Activated CD4-positive, alpha-beta T cell treated with anti-CD3 and anti-CD28 coated beads, Interleukin-2, amount 50 U/mL, for 4 hours (primary cell): ENCODE measurements at places on chromosomes 7 and 10.

- DNase-seq, result peak; percentile 82
Observed at GRCh38 chr10:5775685-5776084, 37.5 kb downstream of the GDI2 start.

DNA sequence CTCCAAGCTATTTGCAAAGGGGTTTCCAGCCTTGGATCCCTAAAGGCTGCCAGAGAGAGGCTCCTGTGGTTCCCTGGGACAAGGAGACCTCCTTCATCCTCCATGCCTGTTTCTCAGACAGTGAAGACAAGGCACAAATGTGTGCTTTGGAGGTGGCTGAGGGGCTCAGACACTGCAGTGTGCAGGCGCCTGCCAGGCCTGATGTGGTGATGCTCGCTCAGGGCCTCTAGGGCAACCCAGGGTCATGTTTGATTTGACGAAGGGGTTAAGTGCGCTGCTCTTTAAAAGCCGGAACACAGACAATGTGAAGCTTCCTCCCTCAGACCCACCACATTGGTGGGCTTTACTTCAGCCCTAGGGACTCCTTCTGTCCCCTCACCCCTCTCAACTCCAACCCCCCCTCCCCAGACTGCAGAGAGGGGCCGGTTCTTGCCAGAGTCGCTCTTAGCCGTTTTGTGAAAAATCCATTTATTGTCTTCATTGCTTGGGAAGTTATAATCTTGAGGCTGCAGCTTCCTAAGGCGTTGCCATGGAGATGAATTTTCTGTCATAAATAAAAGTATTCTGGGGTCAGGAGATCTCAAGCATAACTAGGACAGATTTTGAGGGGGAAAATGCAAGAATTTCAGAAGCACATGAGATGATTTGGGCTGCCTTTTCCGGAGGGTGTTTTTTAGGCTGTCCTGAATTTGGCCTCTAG is 35.8 kb downstream of the PDGFA start:
- no peak for DNase-seq

DNA sequence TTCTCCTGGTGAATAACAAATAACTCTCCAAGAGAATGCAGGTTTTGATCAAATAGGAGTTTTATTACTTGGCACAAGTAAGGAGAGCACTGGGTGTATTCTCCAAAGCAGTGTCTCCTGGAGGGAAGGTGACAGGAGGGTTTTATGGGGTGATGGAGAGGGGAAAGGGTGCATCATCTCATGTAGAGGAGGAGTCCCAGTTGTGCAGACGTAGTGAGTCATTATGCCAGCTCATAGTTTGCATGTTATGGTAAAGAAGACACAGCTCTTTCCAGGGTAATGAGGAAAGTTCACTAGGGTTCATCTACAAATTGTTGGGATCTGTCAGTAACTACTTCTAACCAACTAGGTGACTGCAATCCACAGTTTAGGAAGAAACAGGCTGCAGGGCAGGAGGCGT is 347.9 kb upstream of the MEOX2 start:
- no peak for DNase-seq

GRCh38 chr10:51007781-51008180 is 66.5 kb upstream of the PRKG1 start:
- no peak for DNase-seq

DNA sequence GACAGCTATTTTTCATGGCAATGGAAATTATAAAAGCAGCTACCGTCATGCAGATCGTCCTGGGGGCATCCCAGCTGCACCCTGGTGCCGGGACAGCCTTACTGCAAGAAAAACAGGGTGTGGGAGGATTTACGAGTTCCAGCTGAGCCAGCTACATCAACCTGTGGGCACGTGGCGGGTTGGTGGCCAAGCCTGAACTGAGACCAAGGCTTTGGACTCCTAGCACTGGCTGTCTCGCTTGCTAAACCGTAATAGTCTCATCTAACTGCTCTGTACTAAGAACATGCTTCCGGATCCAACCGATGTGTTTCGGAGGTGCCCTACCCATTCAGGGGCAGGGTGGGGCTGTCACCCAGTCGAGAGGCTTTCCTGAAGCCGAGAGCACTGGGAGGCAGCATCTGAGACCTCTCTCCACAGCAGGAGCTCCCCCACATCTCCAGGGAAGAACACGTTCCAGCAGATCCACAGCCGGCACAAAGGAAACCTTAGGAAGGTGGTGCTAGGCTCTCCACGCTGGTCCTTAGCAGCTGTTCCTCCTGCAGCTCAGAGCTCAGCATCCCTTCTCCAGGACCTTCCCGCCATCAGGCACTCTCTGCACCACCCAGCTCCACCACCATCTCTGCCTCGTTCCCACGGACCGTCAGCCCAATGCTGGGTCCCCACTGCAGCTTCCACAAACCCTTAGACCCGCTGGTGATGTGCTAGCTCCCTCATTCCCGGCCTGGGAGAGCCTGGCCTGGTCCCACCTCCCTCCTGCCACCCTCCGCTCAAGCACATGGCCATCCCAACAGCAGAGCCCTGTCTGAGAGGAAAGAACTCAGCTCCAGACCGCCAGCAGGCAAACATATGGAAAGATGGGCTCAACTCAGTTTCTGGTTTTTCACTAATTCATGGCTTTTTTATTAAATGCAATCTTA is 158.5 kb downstream of the PTPRN2 start:
- DNase-seq, result no peak
